ENCODE measurements at places on chromosomes 11 and 22.

DNA sequence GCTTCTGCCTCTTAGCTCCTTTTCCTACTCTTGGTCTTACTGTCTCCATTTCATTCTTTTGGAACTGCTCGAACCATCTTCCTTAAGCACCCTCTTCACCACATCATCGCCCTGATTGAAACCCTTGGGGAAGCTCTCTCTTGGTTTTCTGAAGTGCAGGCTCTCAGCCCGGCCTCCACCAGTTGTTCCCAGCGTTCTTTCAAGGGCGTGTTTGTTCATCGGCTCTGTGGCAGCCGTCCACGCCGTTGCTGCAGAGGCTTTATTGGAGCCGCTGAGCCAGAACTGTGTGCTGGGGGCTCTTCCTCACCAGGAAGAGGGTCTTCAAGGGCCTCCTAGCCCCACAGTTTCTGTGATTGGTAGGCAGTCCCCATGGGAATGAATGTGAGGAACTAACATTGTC, 214.1 kb downstream of the TBC1D22A start:
- no peak for DNase-seq

- DNase-seq = no peak
Measured at GRCh38 chr11:61594907-61595257, 14.0 kb upstream of the SYT7 start.

- DNase-seq = no peak
Measured at GRCh38 chr22:43050995-43051394, 36.0 kb upstream of the PACSIN2 start.

DNA sequence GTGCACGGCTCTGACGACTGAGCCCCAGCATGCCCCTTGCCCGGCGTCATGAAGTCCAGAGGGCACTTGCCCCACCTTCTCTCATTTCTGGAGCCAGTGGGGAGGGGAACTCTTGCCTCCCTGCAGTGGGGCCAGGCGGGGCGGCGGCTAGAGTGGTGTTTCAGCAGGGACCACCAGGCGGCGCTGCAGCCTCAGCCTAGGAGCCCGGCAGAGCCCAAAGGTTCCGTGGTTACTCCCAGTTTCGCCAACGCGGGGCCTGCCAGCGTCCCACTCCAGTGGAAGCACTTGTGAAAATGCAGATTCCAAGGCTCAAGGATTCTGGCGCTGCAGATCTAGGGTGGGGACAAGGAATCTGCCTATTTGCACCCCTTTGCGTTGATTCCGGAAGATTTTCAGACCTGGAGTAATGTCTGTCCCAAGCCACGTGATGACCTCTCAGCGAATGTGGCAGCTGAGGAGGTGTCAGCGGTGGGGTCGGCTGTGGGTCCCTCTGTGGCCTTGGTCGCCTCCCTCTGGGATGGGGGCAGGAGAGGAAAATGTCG, 55.7 kb downstream of the CD82 start:
- DNase-seq = peak; percentile 50

DNA sequence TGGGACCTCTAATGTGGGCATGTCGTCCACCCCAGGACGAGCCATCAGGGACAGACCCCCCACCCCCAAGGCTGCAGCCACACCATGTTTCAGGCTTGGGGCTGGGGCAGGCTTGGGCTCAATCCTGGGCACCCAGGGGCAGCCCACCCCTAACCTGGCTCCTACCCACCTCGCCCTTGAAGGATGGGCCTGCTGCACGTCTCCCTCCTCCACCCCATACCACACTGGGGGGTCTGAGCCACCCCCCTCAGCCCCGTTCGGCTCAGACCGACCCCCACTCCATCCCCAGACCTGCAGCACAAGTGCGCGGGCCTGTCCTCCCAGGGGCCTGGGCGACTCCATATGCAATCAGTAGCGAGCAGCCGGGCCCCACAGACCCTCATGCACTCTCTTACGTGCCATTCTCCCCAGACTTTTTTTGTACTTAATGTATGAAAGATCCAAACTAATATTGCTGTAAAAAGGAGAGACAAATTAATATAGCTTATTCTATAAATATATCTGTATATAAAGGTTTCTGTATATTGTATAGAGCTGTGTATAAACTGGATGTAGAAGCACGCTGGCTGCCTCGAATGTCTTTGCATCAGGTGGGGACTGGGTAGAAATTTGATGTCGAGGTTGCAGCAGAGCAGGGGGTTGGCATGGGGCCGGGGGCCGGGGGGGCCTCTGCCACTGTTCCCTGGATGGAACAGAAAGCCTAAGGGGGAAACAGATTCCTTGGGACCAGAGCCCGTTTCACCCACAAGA, 5.8 kb upstream of the MYRF start:
- no peak for DNase-seq
